ENCODE measurements at places on chromosomes 3 and 15. TPM values are rescaled to one million over a fixed set of nuclear protein-coding genes. Genes with fewer than 3 reads are reported as not detected.

GRCh38 chr3:151204530-151205402 is 1.8 kb upstream of the GPR171 start:
- DNase-seq = no peak

- no peak for DNase-seq
Observed at GRCh38 chr15:96054621-96055020, 275.9 kb upstream of the NR2F2 start.

- DNase-seq = no peak
Observed at GRCh38 chr15:83092309-83092976, 15.0 kb upstream of the TM6SF1 start.

DNA sequence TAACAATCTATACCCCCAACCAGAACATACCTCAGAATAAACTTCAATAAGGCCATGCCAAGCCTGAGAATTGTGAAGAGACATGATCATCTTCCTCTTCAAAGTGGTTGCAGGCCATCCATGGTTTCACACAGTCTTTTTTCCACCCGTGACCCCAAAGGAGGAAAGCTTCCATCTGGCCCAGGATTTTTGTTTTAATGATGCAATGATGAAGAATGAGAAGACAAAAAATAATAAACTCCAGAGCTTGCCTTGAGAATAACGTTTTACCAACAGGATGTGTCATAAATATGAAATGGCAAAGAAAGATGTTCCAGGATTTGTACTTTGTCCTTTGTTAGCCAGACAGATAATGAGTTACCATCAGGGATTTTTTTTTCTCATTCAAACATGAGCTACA is 201.9 kb downstream of the WNT5A start:
- no peak for DNase-seq

DNA sequence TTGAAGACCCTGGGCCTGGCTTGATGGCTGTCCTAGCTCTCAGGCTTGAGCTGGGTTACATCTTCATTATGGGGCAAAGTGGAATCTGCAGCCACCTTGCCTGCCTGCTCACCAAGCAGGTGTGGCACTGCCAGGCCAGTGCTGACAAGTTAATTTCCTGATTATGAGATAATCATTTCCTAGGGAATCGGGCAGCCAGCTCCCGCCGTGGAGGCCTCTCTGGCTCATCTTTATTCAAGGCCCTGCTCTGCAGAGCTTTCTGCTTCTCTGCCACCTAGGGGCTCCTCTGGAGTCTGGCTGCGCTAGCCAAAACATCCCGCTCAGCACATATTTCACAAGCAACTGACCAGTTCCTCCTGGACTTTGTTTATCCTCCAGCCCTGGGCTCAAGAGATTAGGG is 9.9 kb downstream of the LOXL1 start:
- DNase-seq = no peak

- no peak for DNase-seq
Observed at GRCh38 chr3:39108200-39108710, 775 bp downstream of the TTC21A start.

- peak; percentile 57 for DNase-seq
Observed at GRCh38 chr3:42652611-42653302, 740 bp upstream of the ZBTB47 start.

- no peak for DNase-seq
Observed at GRCh38 chr3:32460031-32460749, 42.5 kb downstream of the CMTM6 start.

- peak; percentile 71 for DNase-seq
Observed at GRCh38 chr15:88897456-88898194, 2.3 kb upstream of the HAPLN3 start.

DNA sequence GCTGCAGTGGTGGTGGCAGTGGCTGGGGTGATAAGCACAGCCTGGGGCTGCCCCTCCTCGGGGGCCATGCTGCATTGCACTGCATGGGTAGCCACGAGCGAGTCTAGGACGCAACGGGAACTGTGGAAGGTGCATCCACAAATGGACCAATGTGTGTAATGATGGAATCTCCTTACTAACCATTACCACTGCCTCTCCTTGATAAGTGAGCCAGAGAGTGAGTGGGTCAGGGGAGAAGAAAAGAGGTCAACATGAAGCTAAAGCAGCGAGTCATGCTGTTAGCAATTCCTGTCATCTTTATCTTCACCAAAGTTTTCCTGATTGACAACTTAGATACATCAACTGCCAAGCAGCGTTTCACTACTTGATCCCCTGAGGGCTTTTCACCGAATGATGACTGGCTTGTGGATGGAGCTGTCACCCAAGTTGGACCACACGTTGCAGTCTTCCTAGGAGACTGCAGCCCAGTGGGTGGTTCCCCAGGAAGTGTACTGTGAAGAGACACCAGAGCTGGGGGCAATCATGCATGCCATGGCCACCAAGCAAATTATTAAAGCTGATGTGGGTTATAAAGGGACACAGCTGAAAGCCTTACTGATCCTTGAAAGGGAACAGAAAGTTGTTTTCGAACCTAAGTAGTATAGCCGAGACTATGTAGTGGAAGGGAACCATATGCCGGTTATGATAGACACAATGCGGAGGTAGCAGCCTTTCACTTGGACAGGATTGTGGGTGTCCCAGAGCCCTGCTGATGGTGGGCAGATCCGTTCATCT is 20.6 kb downstream of the SAMD7 start:
- DNase-seq = no peak

DNA sequence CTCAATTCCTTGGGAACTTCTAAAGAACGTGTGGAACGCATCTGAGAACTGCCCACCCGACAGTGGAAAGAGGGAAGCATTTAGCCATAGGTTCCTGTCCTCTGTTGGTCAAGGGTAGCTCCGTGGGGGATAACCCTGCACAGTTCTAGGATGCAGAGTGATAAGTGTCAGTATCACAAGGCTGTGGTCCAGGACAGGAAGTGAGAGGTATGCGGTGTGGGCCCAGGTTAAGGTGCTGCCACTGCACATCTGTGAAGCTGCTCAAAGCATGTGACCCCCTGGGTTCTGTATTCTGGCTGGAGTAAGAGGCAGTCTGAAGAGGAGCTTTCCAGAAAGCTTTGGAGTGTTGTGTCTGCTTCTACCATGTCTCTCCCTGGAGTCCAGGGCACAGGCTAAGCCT is 51.7 kb upstream of the HES1 start:
- no peak for DNase-seq

DNA sequence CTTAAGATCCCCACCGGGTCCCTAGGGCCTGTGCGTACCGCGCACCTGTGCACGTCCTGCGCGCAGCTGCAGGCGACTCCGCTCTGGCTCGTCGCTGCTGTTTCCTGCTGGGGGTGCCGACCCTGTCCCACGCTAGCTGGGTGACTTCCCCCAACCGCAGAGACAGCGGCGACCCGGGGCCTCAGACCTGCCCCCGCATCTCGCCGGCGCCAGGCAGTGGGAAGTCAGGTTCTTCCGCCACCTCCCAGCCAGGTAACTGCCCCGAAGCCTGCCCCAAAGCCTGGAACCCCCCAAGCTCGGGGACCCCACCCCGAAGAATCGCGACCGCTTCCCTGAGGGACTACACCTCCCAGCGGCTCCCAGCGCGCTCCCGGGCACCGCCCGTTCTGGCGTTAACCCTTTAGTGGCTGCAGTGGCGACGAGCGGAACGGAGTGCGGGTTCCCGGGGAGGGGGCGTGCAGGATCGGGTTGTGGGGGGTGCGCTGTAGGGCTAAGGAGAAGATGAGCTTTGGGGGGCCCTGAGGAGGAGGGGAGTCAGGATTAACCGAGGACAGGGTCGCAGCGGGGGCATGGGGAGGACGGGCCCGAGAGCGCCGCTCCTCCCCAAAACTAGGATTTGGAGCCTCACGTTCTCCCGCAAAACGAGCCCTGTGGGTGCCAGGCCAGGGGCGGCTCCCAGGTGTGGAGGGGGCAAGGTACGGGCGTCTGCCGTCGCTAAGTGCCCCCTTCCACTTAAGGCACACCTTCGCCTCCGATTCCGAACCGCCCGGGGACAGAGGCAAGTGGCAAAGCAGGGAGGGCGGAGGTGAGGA is 589 bp downstream of the NEIL1 start:
- DNase-seq = peak; percentile 39

DNA sequence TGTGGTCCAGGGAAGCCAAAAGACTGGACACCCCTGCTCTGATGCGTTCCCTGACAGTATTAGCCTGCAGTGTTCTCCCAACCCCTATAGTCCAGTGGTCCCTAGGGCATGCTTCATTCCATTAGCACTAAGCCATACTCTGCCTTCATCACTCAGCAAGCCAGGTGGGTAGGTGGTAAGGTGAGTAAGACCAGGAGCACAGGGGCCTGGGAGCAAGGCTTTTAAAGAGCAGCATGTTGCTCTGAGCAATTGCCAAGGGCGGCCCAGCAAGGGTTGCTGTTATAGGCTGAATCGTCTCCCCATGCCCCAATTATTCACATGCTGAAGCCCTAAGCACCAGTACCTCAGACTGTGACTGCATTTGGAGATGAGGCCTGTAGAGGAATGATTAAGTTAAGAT is 11.0 kb downstream of the CXCR6 start:
- DNase-seq = no peak

- no peak for DNase-seq
Observed at GRCh38 chr15:35603856-35604255, 57.9 kb upstream of the DPH6 start.

DNA sequence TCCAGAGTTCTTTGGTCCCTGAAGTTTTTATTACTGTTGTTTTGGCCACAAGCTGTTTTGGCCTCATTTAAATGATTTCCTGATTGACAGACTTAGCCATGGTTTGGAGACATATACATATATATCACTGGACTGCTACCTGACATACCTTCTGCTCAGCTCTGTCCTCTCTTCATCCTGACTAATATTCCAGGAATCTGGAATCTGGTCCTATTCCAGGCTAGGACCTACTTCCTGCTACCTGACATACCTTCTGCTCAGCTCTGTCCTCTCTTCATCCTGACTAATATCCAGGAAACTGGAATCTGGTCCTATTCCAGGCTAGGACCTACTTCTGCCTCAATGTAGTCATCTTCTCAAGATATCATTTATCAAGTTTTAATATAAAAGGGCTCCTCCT is 724.4 kb upstream of the ROBO1 start:
- DNase-seq = no peak

- DNase-seq = no peak
Observed at GRCh38 chr15:63408524-63408923, 26.9 kb upstream of the CA12 start.

DNA sequence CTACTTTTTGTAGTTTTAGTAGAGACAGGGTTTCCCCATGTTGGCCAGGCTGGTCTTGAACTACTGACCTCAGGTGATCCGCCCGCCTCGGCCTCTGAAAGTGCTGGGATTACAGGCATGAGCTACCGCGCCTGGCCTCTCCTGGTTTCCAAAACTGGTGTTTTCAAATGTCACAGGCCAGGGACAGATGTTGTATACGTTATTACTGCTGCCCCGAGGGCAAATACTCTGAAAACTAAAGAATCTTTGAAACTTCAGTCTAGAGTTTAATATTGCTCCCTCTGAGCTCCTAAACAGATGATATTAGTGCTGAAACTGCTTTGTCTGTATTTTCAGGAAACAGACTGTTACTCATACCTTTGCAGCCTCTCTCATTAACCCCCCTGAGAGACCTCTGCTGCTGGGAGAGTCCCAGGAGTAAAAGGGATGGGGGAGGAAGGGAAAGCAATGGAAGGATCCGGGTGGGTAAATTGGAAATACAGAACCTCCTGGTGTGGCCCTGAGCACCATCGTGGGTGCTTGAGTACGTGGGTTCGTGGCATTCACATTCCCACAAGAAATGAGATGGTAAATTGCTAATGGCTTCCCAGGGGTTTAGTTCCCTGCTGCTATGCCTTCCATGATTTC is 96.3 kb upstream of the IGF1R start:
- DNase-seq = no peak

DNA sequence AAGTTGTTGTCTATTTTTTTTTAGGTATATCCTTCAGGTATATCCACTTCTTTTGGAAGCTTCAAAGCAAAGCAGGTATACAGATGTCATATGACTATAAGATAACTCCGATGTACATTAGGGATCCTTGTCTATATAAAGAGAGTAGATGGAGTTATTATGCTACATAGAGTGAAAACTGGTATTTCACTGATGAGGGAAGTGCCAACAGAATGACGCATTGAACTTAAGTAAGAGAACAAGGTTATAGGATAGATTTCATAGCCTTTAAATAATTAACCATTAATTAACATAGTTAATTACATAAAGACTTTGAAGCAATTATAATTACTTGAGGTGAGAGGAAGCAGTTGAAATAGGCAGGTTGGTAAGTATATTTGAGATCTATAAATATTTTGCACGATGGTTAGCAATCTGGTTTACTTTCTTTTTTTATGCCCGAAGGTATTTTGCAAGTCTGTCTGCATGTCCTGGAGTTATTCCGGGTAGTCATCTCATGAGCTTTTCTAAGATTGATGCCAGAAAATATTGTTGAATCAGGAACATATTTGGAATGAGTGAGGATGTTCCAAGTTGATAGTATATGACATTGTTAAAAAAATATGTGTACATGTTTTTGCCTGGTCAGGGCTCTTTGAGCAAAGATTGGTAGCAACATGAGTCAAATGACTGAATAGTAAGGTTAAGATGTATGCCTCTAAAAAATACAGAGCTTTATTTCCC is 299.5 kb upstream of the KCNMB2 start:
- DNase-seq = no peak

DNA sequence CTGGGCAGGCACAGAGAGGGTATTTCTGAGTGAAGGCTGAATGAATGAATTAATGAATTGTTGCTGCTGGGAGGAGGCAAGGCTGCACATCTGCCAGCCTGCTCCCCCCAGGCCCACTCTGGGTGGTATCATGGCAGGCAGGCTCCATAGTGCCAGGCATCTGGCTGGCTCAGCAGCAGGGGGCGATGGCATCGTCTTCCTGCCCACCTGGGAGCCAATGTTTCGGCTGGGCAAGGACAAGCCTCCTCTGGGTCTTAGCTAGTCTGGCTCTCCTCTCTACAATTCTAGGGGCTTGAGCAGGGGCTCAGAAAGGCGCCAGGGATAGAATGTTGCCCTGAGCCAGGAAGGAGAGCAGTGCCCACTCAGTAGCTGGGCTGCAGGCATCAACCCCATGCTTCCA is 1.7 kb upstream of the TLR9 start:
- DNase-seq = no peak

DNA sequence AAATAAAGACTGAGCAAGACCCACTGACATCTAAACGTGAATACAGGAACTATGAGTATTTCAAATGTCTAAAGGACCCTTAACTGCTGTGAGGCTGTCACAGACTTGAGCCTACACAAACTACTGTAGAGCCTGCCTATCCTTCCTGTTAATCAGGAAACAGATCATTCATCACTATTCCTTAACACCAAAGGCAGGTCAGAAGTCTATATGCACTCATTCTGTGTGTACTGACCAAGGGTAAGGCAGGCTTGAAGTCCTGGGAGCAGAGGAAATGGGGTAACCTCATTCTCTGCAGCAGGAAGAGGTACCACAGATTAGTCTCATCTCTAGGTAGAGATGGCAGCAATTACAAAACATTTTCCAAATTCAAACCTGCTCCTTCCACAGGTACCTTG is 30.7 kb downstream of the NPTN start:
- no peak for DNase-seq

Gene CCR3
- total RNA-seq = not detected

Gene IRAK2
- total RNA-seq = 10.8 TPM

Gene HGD
- not detected for total RNA-seq

Gene CCNL1
- total RNA-seq = 239 TPM

Gene PLSCR5
- total RNA-seq = not detected

Gene PRSS50
- total RNA-seq = 0.42 TPM

Gene CNTN4
- total RNA-seq = 85.0 TPM

Gene FOXB1
- not detected for total RNA-seq

Measured in tibial nerve (tissue), 4 donors.